ENCODE measurements at places on chromosomes 6 and 20.
A peak's percentile ranks its signal among the peaks of the same experiment; 100 is the strongest.

DNA sequence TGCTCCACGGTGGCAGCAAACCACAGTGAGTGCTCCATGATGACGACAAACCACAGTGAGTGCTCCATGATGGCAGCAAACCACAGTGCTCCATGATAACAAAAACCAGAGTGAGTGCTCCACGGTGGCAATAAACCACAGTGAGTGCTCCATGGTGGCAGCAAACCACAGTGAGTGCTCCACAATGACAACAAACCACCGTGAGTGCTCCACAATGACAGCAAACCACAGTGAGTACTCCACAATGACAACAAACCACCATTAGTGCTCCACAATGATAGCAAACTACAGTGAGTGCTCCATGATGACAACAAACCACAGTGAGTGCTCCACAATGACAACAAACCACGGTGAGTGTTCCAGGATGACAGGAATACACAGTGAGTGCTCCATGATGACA, 36.0 kb upstream of the LRFN2 start:
- DNase-seq = no peak

- DNase-seq = peak; percentile 65
Observed at GRCh38 chr6:3803627-3804468, 45.3 kb upstream of the FAM50B start.

- DNase-seq = no peak
Observed at GRCh38 chr6:115984809-115985208, 75.9 kb downstream of the FRK start.

DNA sequence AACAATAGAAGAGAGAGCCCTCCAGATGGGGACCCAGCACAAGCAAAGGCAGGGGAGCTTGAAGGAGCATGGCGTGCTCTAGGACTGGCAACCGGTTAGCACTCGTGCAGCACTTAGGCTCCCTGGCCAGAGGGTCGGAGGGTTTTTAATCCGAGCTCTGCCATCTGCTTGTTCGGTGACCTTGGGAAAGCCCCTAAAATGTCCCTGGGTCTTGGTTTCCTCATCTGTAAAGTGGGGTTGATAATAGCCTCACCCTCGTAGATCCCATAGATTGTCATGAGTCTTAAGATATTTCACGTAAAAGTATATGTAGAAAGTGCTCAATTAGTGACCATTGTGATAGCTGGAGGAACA, 16.6 kb upstream of the HCK start:
- DNase-seq = no peak

DNA sequence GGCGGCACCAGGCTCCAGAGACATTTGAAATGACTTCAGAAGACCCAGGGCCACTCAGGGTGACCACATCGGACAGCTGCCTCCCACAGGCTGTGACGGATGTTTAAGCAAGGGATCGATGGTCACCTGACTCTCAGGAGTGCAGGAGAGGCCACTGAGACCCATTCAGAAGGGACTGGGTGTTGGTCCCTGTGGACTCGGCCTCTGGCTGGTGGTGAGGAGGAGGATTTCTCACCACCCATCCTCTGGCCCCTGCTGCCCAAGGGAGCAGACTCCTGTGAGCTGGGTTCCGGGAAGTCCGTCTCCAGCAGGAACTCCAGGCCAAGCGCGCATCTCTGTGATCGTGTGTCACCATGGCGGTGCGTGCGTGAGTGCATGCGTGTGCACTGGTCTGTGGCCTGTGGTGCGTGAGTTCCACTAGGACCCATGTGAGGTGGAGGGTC, 25.5 kb downstream of the NPEPL1 start:
- DNase-seq = no peak

DNA sequence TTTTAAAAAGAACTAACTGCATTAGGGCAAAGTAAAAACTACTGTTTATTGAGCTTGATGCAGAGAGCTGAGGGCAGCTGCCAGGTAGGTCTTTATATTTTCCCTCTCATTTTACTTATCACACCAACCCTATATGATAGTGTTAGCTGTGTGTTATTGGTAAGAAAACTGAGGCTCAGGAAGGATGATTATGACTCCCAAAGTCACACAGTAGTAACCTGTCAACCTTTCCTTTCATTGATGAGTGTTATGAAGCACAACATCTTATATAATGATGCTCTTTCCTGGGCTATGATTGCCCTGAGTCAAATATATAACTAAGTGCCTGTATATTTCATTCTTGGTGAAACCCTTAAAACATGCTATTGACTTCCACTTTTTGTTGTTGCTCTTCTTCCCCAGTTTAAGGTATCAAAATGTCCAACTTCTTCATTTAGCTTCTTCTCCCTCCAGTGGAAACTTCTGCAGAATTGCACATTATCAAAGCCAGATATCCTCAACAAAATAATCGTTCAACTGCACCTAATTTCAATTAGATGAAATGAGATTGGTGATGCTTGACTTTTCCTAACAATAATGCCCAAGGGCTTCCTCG, 8.1 kb downstream of the GFOD1 start:
- no peak for DNase-seq

DNA sequence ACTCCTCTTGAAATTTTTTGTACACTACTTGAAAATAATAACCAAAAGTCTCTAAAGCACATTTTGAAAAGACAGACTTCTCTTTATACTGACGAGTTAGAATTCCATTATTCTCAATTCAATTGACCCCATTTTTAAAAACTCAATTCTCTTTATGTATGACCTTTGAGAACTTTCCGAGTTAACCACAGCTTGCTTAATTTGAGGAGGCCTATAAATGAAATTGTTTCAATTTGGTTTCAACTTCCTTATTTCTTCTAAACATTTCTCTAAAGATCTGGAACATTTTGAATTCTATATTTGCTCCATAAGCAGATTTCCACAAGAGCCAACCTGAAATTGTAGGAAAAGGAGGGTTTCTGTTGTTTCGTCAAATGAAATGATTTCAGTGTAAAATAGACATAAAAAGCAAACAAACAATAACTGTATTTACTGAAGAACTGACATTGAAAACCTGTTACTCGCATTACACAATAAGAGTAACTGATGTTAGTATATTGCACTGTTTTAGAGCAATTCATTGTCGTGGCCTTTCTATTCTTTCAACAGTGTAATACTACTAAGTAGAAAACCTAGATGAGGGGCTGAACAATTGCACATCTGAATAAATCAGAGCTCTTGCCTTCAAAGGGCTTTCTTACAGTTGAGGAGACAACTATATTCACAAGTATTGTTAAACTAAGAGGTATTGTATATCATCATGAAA, 223.6 kb downstream of the HIVEP2 start:
- DNase-seq = no peak
